ENCODE measurements at places on chromosomes 1 and 21.

- no peak for DNase-seq
Measured at GRCh38 chr1:22139066-22139594, 3.8 kb downstream of the WNT4 start.

GRCh38 chr1:213244664-213245091, 193.6 kb downstream of the RPS6KC1 start:
- peak; percentile 43 for DNase-seq

DNA sequence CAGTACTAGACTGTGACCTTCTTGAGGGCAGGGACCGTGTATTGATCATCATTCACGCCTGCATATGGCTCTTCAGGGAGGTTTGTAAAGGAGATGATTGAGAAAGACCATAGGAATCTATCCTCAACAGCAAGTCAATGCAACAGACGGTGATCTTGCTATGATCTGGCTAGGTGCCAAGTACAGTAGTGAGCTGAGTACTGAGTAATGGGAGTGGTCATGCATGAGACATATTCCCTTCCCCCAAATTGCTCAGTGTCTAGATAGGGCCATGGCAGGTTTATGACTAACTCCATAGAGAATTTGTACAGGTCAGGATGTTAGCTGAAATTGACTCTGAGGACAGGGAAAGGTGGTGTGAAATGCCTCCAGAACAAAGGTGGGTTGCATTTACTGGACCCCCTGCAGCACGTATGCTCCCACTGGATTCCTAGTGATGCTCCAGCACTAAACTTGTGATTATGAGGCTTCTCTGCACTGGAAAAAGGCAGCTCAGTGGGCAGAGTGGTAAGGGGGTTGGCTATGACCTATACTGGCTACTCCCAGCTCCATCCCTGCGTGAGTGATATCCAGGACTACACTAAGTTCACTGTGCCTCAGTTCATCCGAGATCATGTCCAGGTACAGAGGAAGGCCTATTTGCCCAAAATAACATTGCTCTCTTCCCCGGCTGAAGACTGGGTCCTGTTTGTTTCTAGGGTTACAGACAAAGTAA, 37.2 kb downstream of the KCNJ6 start:
- no peak for DNase-seq

- no peak for DNase-seq
Measured at GRCh38 chr1:231958448-231958847, 331.9 kb downstream of the DISC1 start.

- no peak for DNase-seq
Measured at GRCh38 chr1:97379387-97380075, 541.3 kb downstream of the DPYD start.

DNA sequence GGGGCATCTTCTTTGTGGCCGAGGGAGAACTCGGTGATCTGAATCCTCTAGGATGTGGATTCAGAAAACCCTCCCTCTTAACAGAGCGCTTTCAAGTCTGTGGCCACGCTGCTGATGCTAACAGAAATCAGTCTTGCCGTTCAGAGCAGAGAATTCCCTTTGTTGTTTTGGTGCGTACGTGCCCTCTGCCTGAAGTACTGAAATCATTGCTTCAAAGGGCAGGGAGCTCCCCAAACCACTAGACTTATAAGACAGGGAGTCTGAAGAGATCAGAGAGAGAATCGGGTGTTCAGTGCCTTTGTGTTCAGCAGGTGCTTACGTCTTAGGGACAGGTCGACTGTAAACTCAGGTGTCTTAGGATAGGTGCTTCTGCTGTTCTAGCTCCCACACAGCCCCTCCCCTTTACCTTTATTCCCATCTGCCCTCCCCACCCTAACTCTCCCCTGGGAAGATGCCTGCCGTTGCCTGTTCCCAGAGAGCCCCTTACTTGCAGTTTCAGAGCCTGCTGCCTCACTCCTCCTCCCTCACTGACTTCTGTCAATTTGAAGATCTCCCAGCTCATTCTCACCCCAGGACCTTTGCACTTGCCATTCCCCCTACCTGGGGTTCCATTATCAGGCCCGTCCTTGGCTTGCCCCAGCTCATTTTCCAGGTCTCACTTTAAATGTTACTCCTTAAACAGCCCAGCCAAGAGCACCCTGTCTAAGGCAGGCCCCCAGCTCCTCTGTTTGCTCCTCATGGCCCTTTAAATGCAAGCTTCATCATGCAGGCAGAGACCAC, 143.0 kb downstream of the CAMTA1 start:
- no peak for DNase-seq

- DNase-seq = no peak
Measured at GRCh38 chr1:74714429-74715235, 18.2 kb downstream of the CRYZ start.

GRCh38 chr1:148294116-148294807, 142.2 kb upstream of the NBPF11 start:
- DNase-seq = no peak

DNA sequence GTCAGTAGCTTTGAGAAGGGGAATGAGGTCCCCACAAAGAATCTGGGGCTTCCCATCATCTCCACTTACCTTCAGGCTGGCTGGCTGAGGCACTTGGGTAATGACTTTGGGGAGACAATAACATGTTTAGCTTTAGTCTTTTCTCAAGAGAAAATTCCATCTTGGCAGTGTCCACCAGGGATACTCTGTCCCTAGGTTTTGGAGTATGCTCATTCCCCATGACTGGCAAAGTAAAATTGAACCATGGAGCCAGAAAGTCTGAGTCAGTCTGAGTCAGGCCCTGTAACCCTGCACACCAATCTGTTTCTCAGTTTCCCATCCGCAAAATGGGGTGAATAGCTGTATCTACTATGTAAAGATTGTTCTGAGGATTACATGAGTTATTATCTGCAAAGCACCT, 28.2 kb downstream of the RUNX1 start:
- DNase-seq = no peak

- no peak for DNase-seq
Measured at GRCh38 chr1:59509341-59509875, 212.5 kb downstream of the FGGY start.

DNA sequence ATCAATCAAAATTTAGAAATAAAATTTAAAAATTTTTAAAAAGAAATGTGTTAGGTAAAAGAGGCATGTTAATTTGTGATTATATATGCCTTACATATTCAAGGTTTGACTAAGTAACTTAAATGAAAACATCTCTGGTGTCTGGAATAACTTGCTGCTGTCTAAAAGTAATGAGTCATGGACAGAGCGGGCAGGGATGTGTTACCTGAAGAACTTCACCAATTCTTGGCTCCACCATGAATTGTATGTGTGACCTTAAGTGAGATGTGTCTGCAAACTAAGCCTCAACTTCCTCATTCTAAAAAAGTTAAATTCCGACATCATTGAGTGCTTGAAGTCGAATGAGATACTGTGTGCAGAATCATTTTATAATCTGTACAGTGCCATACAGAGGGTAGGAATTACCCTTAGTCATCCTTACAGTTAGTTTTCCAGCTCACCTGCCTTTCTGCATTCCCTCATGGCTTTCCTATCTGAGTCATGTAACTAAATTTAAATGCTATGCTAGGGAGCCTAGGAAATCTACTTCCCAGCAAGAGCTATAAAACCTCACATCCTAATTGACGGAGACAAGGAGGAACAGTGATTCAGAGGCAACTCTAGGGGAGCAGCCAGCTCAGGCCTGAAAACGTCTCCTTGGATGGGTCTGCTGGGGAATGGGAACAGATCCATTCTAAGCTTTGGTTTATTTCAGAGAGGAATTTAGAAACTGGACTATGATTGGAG, 100.7 kb upstream of the TSPAN2 start:
- no peak for DNase-seq

DNA sequence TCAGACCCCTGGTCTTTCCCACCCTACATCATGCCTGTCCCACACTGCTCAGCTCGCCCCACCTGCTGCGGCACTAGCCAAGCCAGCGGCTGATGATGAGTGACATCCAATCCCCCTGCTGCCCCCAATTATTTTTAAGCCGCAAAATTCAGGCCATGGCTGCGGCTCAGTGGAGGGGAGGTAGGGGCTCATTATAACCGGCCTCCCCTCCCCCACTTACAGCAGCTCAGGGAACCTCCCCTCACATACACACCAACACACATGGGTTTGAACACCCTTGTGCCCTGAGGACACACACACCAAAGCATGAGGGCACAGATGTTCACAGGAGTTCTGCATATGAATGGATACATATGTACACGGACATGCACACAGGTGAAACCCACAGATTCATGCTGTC, 5.3 kb downstream of the ADGRB2 start:
- DNase-seq = no peak

GRCh38 chr21:36461277-36461917, 18.5 kb downstream of the CLDN14 start:
- DNase-seq = no peak

DNA sequence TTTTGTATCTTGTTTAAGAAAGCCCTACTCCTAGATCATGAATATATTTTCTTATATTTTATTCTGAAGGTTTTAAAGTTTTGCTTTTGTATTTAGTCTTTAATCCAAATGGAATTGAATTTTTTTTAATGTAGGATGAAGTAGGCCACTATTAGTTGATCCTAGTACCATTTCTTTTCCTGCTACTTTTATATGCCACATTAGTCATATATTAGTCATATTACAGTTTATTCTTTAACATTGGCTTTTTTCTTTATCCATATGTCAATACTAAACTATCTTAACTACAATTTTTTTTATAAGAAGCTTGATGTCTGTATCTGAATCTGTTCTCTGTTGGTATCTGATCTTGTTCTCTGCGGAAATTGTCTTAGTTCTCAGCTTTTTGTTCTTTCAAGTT, 48.8 kb downstream of the MAN1A2 start:
- DNase-seq = no peak

All from left kidney (tissue), 8 donors.